ENCODE measurements at places on chromosomes 4 and X.

DNA sequence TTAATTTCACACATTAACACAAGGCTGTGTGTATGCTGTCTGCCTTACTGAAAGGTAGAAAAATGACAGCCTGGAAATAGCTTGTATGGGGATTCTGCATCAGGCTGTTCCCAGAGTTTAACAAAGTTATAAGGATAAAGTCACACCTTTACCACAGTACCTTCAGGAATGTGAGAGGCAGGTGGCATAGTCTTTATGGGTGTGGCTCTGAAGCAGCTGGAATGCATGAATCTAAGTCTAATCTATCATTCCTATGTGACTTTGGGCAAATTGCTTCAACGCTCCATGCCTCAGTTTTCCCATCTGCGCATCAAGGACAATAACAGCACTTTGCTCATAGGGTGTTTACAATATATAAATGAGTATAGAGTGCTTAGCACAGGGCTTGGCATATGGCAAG lies 84.2 kb upstream of the EGFL6 start:
- no peak for DNase-seq

DNA sequence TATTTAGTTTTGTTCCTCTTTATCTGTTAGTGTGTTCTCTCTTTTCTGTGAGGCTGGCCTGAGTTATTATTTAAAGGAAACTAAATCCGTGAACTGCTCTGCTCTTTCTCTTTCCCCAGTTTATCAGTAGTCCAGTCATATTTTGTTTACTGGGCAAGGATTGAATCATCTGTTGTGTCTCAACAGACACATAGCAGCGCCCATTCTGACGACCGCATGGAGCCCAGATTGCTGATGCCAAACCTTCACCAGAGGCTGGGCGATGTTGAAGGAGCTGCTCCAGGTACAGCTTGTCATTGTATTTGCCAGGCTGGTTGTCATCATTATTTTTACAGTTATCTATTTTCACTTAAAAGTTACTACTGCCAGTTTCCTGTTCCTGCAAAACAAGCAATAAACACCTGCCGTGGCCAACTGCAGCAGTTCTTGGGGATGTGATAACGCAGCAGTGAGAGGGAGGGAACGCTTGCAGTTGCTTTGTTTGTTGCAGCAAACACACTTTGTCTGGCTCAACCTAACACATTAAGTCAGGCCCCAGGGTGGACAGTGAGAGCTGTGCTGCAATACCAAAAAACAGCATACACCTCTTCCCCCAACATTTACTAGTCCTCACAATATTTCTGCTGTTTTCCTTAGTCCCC lies 10.1 kb downstream of the REELD1 start:
- DNase-seq = no peak

- no peak for DNase-seq
These were observed 56.9 kb upstream of the CBR4 start for GRCh38 chr4:169066934-169067333.

- DNase-seq = no peak
These were observed 73.3 kb downstream of the FIP1L1 start for GRCh38 chr4:53450773-53451172.

GRCh38 chr4:169219440-169219839 lies 51.3 kb downstream of the SH3RF1 start:
- no peak for DNase-seq

- no peak for DNase-seq
These were observed 63.2 kb upstream of the BMP3 start for GRCh38 chr4:80967346-80967745.

DNA sequence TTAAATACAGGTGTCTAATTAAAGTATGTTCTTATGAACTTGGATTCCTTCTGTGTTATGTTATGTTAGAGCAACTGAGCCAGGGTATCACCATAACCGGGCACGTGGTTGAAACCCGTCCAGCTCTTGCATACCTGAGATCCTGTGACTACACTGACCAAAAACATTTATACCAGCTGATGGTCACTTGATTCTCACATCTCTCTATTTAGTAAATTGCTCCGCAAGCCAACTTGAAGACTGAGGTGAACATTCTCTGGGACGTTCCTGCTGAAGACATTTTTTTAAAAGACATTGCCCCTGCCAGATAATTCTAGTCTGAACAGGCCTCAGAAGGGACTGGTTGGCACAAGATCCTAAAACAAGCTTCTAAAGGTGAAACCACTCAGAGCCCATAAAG lies 550.0 kb upstream of the DIPK2B start:
- no peak for DNase-seq

- no peak for DNase-seq
These were observed 39.6 kb downstream of the NUDT11 start for GRCh38 chrX:51456814-51457213.

GRCh38 chr4:8252301-8253173 lies 17.0 kb upstream of the HTRA3 start:
- DNase-seq = no peak

- no peak for DNase-seq
These were observed 1137.6 kb upstream of the IGFBP7 start for GRCh38 chr4:58247792-58248191.

- no peak for DNase-seq
These were observed 165.1 kb downstream of the GPAT3 start for GRCh38 chr4:83701041-83701440.

GRCh38 chr4:74189331-74190043 lies 31.6 kb downstream of the MTHFD2L start:
- DNase-seq = no peak

DNA sequence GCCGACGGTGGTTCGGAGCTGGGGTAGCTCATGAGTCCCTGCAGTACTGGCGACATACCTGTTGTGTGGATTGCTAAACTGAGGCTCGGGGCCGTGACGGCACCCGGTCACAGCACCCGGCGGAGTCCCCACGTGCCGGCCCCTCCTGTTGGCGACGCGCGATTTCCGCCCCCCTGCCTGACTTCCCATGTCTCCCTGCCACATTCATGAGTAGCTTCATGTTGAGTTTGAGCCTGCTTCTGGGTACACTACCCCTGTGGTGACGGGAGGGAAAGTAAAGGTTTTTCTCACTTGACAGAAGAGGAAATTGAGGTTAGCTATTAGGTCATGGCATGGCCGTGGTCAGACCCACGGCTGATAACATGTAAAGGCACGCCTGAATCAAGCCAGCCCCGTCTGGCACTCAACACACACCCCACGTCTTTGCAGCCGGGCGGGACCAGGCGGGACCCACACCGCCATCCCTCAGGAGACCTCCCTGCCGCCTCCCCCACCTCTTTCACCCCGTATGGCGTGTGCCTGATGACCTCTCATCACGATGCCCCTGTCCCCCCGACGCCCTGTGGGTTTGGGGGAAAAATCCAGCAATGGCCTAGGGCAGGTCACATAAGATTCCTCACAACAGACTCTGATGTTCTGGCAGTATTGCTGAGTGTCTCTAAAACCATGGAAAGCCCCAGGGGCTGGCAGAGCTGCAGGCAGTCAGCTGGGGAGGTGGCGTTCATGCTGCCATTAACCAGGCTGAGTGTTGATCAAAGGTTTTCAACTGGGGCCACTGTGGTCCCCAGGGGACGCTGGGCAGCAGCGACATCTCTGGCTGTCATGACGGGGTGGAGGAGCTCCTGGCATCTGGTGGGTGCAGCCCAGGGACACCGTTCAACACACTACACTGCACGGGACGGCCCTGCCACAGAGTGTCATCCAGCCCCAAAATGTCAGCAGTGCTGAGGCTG lies 29.2 kb downstream of the P2RY8 start:
- no peak for DNase-seq

GRCh38 chrX:101677028-101677427 lies 17.4 kb upstream of the ARMCX2 start:
- no peak for DNase-seq

DNA sequence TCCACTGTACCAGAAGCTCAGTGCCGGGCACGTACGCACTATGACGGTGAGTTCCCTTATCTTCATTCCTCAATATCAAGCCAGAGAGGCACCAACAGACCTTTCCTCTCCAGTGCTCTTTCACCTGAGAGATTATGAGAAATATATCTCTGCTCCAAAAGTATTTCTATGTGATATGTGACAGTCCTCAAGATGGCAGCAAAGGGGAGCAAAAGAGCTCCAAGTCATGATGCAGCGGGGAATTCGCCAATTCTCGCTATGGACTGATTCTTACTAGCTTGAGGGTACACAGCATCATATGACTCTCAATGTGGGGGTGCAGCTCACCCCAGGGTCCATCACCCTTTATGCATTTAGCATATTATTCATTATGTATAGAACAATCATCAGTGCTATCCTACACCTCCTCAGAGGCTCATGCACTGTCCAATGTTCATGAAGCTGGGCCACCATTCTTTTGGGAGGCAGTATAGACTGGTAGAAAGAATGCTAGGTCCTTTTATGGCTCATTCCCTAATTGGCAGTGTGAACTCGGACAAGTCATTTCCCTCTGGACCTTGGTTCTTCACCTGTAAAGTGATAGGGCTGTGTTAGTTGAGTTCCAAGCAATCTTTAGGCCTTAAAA lies 12.8 kb upstream of the IQSEC2 start:
- DNase-seq = no peak

- no peak for DNase-seq
These were observed 50.4 kb upstream of the PAGE5 start for GRCh38 chrX:55169782-55170181.

DNA sequence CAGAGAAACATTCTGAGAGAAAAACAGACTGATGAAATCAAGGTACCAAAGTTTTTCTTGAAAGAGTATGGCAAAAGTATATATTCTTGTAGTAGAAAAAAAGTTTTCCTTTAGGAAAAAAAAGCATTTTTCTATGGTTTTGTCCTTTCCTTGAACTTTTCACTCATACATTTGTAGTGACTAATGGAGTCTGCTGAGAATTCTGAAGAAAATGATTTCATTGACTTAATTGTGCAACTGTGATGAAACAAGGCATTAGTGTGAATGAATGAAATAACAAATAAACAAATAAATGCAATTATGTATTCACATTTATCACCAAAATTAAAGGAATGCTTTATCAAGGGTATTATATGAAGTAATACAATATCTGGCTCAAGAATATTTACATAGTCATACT lies 5.7 kb downstream of the CSN1S1 start:
- DNase-seq = no peak

- DNase-seq = no peak
These were observed 344.4 kb downstream of the RAPGEF2 start for GRCh38 chr4:159447296-159447695.

- peak; percentile 13 for DNase-seq
These were observed 404 bp downstream of the PPP2R3B start for GRCh38 chrX:386239-386767.

- no peak for DNase-seq
These were observed 32.1 kb upstream of the HDAC8 start for GRCh38 chrX:72604705-72605104.

GRCh38 chrX:134369576-134369975 lies 90.4 kb upstream of the HPRT1 start:
- no peak for DNase-seq

GRCh38 chr4:151797131-151797530 lies 36.3 kb upstream of the GATB start:
- no peak for DNase-seq

GRCh38 chr4:106764774-106765173 lies 271.3 kb downstream of the DKK2 start:
- no peak for DNase-seq

- no peak for DNase-seq
These were observed 107.5 kb upstream of the GALNT7 start for GRCh38 chr4:173061160-173061559.

DNA sequence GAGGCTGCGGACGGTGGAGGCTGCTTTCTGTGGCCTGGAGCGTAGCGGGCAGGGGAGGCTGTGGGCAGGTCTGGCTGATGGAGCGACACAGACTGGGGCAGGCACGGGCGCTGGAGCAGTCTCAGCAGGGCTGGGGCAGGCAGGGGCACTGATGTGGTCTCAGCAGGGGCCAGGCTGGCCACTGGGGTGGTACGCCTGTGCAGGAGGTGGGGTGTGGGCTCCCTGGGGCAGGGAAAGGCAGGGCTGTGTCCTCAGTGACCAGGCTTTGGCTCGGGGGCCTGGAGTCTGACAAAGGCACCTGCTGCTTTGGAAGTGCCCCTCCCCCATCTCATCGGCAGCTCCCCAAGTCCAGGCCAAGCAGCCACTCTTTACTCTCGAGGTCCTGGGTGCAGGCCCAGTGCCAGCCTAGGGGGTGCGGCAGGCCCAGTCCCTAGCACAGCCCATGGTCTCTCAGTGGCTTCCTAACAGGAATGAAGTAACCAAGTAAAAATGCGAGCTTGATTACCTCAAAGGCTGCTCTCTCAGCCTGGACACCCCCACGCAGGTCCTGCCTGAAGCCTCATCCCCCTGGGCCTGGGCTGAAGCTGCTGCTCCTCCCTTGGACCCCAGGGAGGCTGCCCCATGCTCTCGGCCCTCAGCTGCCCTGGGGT lies 55.5 kb downstream of the ADRA2C start:
- DNase-seq = no peak

DNA sequence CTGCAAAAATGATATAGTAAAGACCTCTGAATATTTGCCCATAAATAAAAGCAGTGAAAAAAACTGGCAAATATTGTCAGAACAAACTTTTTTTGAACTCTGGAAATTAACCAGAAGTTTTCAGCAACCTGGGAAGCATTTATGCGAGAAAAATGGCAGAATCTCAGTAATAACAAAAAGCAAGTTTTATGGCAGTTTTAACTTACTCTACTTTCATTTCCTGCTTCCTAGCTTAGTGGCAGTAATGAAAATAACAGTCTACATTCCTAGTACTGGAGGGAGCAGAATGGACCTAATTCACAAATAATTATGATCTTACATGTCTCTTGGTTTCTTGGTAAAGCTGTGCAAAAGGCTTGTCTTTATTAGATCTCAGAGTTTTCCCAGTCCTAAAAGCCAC lies 460.1 kb downstream of the NAF1 start:
- no peak for DNase-seq

DNA sequence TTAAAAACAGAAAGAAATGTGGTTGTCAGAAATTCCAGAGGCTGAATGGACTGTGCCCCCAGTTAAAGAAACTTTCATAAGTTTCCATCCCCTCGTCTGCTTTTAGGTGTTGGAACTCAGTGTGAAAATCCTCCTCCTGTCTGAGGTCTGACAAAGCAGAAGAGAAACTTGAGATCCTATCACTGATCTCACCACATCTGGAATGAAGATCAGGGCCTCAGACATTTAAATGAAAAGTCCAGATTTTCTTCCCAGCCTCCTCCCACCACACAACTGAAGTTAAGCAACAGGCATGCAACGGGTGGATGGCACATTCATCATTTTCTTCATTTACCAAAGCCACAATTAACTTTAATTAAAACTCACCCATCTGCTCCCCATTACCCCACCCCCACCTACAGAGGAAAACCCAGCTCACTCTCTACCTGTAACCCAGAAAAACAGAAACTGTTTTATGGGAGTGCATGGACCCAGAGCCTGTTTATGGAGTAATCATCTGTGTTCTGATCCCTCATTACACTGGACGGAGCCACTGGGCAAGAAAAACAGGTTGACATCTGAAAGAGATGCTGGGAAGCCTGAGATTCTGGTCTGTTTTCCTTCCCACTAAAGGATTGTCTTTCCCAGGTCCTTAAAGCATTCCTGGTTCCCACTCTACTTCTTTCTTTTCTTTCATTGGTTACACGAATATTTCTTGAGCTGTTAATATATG lies 58.1 kb upstream of the HOPX start:
- no peak for DNase-seq

All from activated CD4-positive, alpha-beta T cell treated with anti-CD3 and anti-CD28 coated beads, Interleukin-2, amount 50 U/mL, for 4 hours (primary cell).